NB4 (cell line): ENCODE measurements at places on chromosomes 7 and 10.

DNA sequence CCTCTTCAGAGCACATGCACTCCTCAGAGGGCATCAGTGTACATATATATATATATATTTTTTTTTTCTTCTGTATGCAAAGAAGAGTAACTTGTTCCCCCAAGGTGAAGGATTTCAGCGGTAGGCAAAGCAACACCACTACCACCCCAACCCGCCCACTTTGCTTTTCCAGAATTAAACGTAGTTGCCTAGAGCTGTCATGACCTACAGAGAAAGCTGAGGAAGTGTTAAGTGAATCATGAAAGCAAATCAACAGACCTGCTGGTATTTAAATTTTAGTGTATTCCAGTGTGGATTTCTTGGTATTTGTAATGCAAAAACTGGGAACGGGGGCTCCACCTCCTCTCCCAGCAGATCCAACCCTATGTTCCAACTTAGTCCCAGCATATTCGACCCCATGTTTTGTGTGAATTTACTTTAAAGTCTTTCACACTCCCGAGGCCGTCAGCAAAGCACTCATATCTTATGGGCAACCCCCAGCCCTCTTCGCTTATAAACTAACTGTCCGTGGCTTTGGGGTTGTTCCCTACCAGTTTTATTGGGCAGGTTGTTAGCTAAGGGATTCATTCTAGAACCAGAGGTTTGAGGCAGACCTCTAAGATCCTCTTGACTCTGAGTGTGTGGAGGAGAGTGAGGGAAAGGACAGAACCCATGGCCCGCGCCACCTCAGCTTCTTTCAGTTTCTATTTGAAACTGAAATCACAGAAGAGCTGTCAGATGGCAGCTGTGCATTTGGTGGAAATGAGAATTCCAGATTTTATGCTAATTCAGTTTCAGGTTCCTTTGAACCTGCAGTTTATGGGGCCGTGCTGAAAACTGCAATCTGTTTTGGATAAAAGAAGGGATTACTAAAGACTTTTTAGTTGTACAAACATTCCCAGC, 450.2 kb upstream of the GALNT17 start:
- DNase-seq: no peak

DNA sequence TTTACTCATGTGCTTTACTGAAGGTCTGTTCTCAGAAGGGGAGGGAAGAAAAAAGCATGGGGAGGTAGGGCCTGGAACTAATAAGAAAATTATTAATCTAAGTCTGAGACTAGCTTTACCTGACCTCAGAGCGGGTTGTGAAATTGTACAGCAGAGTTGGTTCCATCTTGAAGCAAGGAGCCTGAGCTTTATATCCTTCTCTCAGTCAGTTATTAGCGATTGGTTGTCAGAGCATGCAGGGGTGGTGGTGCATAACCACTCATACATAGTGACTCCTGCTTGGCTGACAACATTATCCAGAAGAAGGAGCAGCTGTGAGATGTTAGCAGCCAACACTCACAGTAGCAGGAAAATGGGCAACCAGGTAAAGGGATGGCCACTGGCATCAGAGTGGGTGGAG, 976.3 kb upstream of the LRRTM3 start:
- DNase-seq: no peak

DNA sequence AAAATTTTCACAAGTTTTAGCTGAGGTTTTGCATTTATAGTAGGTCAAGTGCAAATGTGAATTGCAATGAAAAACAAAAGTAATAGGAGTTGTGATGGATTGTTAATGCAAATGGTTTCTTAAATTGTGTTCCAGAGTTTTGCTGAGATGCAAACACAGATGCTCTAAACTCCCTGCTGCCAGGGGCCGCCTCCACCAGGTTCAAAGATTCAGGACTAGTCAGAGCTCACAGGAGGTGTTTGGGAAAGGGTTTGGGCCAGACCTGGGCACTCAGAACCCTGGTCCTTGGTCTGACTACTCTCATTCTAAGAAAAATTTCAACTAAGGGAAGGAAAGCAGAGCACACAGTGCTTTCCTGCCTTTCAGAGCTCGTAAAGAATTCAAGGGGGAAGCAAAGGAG, 193.1 kb downstream of the CCSER2 start:
- DNase-seq: no peak

DNA sequence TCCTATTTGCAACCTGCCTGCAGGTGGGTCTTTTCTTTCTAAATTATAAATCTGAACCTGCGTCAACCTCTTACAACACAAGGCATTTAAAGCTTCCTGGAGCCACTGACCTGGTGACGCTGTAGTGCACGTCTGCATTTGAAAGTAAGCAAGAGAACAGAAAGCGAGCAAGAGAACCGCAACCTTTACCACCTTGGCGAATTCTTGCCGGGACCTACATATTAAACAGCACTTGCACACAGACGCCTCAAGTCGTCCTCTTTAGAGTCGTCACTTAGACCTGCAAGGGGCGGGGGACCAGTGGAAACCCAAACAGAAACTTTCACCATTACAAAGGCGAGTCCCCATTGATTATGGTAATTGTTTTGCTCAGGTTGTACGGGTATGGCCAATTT, 9.5 kb downstream of the GLI3 start:
- no peak for DNase-seq

DNA sequence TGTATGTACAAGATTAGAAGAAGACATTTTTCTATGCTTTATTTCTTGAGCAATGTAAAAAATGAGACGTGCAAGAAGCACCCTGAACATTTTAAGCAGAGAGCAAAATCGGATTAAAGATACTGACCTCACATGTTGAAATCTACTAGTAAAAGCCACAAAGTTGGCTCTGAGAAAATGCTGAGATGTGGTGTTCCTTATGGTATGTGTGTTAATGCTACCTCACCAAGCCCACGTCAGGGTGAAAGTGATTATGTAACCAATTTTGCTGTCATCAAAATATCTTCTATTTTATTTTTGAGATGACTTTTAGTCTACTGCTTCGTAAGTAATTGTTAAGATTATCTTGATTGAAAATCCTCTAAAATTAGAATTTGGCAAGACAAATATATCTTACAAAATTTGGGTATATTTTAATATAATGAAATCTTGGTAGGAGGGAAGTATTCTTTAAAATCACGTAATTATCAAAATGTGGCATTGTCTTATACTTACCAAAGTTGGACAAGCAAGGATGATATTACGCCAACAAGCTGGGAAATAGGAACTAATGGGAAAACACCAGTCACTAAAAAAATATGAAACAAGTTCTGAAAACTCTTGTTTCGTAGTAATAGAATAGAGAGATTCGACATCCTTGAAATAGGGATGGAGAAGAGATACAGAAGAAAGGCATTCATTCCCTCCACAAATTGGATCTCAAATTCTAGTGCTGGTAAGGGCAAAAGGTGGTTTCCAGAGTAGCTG, 5.8 kb downstream of the ADO start:
- DNase-seq: peak; percentile 35

DNA sequence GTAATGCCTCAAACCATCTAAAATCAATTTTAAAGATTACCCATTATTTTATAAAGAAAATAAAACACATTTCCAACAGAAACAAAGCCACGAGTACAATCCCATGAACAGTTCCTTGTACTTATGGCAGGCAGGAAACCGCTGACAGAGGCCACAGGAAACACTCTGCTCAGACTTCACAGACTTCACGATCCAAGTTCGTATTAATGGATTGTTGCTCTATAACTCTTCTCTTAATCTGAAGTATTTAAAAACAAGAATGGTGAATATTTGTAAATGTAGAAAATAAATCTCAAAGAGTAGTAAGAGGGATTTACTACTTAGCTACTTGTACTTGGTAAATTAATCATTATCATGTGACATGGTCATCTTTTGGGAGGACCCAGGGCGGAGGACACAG, 78.3 kb downstream of the SNX10 start:
- peak; percentile 37 for DNase-seq

- DNase-seq: no peak
Measured at GRCh38 chr7:30469303-30469702, 9.3 kb downstream of the NOD1 start.

GRCh38 chr10:44993226-44993921, 7.3 kb upstream of the ZNF22 start:
- DNase-seq: no peak

DNA sequence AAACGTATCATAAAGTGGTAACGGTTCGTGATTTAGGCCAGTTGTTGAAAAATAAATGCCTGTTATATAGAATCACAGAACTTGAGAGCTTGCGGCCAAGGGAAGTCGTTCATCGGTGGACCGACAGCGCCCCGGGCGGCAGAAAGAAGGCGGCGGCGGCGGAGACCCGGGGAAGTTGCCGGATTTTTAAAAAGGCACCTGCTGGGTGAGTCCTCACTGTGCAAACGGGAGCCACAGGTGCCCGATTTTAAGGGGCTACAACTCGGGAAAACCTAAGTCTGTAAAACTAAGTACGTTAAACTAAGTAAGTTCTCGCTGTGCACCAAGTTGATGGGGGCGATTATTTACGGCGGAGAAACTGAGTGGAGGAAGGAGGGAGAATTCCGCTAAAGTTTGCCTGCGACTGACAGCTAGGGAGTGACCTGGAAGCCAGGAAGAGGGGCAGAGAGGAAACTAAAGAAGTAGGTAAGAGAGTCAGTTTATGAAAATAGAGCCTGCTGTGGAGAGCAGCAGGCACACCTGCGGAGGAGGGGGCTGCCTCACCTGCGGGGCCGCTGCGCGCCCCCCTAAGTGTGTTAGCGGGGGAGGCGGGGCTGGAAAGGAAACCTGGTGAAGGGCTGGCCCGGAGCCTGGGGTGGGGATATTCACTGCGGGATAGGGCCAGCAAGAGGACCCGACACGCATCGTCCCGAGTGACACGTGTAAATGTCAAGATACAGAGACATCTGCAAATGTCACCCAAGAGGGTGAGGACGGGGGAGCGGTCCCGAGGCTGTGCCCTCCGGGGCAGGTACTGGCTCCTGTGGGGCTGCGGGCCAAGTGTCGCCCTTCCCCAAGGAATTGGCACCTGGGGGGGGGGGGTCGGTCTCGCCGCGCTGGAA, 996 bp downstream of the ADAM12 start:
- DNase-seq: no peak

DNA sequence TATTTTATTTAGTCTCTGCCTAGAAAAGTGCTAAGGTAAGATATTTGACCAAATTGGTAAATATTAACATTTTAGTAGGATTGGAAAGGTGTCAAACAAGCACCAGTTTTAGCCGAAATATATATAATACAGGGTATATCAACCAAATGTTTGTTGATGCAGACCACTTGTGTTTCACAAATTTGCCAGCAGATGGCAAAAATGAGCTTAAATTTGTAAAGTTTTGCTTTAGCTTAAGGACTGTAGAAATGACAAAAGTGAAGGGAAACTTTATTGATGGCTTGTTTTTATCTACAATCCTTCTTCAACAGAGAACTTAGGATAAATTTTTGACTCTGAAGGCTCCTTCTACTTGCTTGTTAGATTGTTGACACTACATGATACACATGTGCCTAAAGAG, 4.8 kb upstream of the POLR1F start:
- DNase-seq: peak; percentile 69

DNA sequence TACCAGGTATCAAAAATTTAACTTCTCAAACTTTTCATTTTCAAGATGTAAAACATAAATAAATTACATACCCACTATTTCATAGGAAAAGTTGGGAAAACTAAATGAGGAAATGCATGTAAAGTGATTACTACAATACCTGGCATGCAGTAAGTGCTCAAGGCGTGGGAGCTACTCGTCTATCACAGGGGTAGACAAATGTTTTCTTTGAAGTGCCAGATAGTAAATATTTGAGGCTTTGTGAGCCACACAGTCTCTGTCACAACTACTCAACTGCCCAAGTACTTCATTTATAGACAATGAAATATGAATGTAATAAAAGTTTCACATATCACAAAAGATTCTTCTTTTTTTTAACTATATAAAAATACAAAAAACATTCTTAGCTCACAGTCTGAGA, 96.4 kb upstream of the PCGF5 start:
- no peak for DNase-seq

DNA sequence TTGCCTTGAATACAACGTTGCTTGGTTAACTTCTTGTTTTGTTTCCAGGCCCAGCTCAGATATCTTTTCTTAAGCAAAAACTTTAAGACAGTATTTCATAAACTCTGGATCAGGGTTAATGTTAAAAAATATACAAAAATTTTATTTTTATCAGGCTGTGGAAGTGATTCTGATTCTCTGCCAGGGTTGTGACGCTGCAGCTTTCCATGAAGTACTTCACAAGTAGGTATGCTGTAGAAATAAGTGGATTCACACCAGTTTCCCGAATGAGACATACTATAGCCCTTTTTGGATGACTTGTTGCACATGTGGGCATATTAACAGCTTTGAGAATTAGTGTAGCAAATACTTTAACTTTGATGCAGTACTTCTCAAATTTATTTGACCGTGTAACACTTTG, 70.1 kb downstream of the CDK14 start:
- DNase-seq: no peak

DNA sequence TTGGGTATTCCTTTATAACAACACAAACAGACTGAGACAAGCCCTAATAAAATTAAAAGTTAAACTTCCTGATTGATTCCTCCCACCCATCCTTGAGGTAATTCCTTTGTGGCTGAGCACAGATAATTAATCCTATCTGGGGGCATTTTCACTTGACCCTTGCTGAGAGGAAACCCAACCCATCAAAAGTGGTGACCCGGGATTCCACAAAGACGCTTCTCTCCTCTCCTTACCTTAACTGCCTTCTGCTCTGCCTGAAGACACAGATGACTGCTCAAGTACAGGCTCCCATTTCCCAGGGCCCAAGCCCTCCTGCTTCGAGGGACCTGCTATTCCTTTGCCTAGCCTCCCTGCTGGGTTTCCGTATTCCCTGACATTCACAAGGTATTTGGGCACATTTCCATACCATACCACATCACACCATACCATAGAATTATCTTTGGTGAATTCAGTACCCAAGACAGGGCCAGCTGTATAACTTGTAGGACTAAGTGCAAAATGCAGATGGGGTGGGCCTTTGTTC, 9.8 kb upstream of the MAPK8 start:
- no peak for DNase-seq

GRCh38 chr10:60350400-60350799, 39.3 kb downstream of the ANK3 start:
- DNase-seq: no peak

GRCh38 chr10:97814996-97815395, 34.6 kb upstream of the GOLGA7B start:
- no peak for DNase-seq

- DNase-seq: no peak
Measured at GRCh38 chr7:105009667-105010503, 4.1 kb upstream of the KMT2E start.

DNA sequence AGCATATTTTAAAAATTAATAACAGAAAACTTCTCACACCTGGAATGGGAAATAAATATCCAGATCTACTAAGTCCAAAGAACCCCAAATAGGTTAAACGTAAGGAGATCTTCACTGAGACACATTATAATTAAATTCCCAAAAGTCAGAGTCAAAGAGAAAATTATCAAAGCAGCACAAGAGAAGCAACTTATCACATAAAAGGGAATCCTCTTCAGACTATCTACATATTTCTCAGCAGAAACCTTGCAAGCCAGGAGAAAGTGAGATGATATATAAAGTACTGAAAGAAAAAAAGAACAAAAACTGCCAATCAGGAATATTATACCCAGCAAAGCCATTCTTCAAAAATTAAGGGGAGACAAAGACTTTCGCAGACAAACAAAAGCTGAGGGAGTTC, 756.4 kb downstream of the SUGCT start:
- no peak for DNase-seq
